AG04450 (cell line): ENCODE measurements at places on chromosomes 5 and 9.

DNA sequence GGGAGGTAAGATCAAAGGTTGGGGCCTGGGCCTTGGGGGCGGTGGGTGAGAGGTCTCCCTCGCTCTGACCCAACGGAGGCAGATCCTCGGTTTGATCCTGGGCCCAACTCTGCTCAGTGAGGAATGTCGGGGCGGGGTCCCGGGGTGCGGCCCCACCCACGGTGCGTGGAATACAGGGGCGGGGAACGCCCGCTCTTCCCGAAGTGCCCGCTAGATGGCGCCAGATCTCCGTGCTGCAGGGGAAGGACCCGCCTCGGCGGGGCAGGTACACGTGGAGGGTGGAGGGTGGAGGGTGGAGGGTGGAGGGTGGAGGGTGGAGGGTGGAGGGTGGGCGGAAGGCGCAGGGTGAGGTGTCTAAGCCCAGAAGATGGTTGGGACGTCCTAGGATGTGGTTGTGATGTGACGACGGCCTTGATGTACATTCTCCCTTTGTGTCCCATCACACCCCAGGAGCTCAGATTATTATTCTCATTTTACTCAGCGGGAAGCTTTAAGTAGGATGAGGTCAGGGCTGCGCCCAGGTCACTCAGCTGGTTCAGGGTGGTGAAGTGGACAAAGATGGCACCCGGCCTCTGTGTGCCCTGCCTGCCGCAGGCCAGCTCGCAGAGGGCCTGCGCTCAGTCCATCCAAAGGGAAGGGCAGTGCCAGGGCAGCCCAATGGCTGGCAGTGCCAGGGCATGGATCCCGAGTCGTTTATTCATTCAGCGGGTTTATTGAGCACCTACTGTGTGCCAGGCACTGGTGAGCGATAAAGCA, 9.4 kb upstream of the RPS14 start:
- no peak for DNase-seq

DNA sequence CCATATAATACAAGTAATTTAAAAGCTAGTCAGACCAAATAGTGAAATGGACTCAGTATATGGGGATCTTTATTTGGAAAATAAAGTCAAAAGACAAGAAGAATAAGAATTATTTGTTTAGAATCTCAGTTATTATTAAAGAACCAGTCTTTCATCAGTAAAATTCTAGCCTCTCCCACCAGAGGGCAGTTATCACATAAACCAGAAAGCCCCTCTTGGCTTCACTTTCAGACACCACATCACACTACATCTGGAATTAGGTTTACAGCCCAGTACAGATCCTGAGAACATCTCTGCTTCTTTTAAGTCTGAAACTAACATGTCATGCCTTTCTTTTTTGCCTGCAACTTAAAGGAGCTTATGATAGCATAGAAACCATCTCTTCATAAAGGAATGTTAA, 12.2 kb upstream of the HSPB3 start:
- DNase-seq: peak; percentile 24

- no peak for DNase-seq
Measured at GRCh38 chr5:150398722-150399523, 13.8 kb downstream of the CD74 start.

DNA sequence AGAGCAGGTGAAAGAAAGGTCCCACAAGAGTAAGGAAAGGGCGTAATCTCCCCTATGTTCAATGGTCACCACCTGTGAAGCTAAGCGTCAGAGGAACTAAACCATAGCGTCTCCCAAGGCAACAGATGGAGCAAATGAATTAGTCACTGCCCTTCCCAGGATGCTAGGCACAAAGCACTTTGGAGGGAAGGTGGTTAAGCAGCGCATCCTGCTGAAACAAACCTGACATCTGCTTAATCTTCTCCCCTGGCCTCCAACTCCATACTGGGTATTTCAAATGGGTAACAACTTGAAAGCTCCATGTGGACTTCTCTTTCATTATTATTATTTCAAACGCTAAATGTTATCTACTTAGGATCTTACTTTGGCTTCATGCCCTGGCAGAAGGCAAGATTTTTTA, 227.3 kb downstream of the MLLT3 start:
- no peak for DNase-seq

- no peak for DNase-seq
Measured at GRCh38 chr9:133991214-133991921, 756 bp downstream of the VAV2 start.

DNA sequence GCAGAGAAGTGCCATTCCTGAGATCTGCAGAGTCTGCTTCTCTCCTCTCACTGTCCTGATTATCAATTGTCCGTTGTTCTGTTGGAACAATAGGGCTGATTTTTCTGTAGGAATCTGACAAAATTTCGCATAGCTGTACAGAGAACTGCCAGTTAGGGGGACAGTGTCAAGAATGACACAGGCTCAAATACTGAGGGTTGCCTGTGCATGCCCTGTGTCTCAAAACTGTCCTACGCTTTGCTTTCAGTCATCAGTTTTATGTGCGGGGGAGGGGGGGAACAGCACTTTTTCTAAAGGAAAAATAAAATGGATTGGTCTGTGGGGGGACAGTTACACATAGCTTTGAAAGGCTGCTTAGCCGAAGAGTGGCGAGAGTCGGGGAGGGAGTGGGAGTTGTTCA, 248.6 kb downstream of the PDZD2 start:
- DNase-seq: no peak

DNA sequence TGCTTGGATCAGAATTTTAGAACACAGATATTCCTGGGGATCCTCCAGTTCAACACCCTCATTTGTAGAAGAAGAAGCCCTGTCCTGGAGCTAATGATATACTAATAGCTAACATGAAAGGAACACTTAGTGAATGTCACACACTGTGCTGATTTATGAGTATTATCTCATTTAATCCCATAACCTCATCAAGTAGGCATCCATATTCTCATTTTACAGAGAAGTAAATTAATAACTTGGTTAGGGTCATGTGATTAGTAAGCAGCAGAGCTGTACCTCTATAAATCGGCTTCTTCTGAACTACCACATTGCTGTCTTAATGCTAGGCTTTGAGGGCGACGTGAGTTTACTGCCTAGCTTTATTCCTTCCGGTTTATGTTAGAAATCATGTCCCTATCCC, 6.0 kb downstream of the TTC23L start:
- DNase-seq: no peak

DNA sequence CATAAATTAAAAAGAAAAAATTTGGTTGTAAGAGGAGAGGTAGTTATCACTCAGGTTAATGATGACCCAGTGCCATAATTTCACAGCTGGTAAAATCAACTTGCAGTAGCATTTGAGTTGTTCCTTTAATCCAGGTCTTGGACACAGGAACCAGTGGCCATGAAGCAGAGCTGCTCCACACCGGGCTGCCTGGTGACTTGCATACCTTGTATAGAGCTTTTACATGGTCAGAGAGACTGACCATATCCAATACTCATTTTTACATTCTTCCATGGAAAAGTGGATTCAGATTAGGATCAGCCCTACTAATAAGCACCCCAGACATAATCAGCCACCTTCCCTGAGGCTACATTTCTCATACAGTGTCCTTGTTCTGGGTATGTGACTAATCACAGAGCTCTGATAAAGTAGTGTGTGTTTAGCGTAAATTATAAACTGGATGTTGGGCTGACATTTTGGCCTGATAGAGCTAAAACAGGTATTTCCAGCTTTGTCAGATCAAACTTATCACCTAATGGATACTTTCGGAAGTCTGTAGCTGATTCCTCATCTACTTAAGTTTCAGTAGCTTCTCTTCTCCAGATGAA, 77.0 kb upstream of the ZSWIM6 start:
- no peak for DNase-seq

GRCh38 chr9:134553061-134553891, 88.3 kb upstream of the COL5A1 start:
- DNase-seq: no peak

DNA sequence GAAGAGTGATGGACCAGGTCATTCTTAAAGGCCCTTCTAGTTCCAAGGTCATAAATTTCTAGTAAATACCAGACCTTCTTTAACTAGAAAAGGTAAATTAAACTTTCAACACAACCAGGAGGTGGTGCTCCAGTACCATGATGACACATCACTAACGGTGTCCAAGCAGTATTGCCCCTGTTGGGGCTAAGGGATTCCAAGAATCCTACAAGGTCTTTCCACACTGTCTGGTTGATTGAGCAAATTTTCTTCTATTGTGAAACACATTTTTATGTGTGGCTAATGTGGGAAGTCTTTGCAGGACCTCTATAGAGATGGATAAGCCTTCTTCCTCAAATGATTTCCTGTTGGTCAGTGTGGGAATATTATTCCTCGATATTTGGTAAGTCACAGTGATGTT, 459.6 kb upstream of the PAPPA start:
- peak; percentile 78 for DNase-seq

GRCh38 chr5:160305319-160305718, 7.0 kb downstream of the CCNJL start:
- DNase-seq: no peak

DNA sequence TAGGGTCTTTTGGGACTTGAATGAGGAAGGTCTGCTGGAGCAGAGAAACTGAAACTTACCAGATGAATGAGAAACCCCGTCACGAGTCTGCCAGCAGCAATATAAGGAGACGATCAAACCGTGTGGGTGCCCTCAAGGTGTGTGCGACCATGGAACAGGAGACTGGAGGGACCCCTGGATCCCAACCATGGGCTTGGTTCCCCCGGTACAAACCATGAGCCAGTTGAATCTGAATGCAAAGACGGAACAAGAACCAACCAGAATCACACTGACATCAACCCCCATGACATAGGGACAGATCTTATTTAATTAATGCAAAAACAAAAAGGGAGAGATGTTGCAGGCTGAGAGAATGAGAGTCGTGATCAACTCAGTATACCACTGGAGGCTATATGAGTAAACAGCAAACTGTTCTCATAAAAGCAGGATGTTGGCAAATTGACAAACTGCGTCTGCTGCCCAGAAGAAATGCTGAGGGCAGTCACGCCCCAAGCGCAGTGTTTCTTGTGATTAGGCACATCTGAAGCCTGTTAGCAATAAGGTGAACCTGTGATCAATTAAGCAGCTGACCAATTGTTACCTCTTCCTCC, 475.5 kb upstream of the ACO1 start:
- DNase-seq: no peak

DNA sequence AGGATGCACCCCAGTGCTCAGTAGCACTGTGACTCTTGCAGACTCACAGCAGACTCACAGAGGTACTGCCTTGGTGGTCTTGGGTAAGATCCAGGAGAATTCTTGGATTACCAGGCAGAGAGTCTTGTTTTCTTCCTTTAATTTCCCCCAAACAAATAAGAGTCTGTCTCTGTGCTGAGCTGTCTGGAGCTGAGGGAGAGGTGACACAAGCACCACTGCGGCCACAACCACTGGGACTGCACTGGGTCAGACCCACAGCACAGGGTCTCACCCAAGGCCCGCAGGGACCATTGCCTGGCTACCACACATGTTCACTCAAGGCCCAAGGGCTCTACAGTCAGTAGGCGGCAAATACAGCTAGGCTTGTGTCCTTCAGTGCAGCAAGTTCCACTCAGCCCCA, 11.4 kb upstream of the YTHDC2 start:
- DNase-seq: no peak

DNA sequence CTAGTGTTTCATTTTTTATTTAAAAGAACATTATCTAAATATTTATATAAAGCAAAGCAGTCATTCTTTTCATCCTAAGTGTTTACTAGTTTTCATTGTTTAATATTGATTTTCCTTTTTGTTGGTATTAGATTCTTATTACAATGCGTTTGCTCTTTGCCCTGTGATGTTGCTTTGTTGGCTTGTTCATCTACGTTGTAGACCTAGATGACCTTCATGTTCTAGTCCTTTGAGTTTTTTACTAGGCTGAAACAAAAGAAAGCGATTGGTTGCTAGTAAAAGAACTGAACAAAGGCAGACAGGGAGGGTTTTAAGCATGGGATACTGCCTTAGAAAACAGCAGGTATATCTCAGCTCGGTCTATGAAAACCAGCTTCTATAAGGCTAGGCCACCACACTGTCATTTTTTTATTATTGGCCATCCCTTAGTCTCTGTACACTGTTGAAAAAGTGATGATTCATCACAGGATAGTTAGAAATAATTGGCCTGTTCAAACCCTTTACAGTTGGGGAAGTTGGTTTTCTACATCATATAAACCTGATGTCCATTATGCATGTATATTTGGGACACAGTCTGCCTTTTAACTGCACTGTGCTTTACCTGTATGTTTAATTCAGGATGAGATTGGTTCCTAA, 119.0 kb downstream of the ZCCHC7 start:
- no peak for DNase-seq

GRCh38 chr5:150649108-150650020, 8.9 kb downstream of the SYNPO start:
- no peak for DNase-seq

GRCh38 chr5:141875022-141875740, 3.0 kb downstream of the PCDH1 start:
- no peak for DNase-seq

- no peak for DNase-seq
Measured at GRCh38 chr5:173808079-173808808, 79.9 kb upstream of the CPEB4 start.

DNA sequence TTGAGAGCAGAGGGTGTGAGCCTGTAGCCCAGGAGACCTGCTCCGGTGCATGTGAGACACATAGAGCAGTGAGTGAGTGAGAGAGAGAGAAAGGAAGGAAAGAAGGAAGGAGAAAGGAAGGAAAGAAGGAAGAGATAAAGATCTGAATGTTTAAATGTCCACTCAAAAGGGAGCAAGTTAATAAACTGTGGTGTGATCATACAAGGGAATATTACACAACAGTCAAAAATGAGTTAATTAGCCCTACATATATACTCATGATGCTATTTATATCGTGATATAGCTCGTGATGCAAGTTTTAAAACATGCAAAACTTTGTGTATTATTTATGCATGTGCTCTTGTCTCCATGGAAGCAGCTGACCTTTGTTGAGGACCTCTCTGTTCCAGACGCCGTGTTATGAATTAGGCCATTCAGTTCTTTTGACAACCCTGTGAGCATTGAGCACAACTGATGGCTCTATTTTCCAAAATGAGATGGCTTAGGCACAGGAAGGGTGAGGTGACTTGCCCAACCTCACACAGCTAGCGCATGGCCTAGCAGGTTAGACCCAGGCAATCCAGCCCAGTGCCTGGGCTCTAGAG, 70.6 kb downstream of the HMCN2 start:
- no peak for DNase-seq

DNA sequence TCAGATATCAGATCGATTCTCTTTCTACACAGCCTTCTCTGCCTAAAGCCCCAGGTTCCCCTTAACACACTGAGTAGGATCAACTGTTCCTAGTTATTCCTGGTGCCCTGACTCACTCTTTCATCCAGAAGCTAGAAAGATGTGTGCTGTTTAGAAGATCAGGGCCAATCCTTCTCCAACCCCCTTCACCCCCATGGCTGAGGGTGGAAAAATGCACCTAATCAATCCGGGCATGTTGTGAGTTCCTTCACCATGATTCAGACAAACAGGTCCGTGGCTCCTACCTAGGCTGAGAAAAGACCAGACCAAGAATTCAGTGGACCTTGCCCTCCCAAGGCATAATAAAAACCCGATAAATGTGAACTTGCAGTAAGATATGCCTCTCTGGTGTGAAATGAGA, 85.4 kb upstream of the EQTN start:
- DNase-seq: no peak
